ENCODE measurements at places on chromosomes 5 and 9.

GRCh38 chr5:111337133-111337532 is 112.9 kb downstream of the CAMK4 start:
- DNase-seq, result no peak

DNA sequence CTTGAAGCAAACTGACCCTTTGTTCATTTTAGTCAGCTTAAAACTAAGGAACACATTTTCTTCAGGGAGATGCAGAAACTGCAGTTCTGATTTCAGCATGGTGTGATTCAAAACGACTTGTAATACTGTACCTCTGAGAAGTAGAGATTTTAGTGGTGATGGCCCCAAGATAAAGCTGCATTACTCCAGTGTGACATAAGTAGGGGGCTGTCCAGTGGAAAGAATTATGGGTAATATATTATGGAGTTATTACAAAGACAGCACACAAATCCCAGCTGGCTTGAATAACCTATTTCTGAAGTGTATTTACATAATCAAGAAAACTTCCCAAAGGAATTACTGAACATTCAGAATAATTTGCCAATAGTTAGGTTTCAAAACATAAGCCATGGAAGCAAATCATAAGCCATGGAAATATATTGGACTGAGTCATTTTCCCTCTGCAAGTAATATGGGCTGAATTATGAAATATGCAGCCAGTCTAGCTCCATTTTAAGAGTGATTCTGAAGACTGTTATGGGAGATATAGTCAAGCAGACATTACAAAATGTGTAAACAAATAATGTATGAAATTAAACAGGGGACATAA is 133.7 kb upstream of the FBXL17 start:
- DNase-seq, result no peak

GRCh38 chr5:171562822-171563221 is 143.4 kb downstream of the FGF18 start:
- no peak for DNase-seq

DNA sequence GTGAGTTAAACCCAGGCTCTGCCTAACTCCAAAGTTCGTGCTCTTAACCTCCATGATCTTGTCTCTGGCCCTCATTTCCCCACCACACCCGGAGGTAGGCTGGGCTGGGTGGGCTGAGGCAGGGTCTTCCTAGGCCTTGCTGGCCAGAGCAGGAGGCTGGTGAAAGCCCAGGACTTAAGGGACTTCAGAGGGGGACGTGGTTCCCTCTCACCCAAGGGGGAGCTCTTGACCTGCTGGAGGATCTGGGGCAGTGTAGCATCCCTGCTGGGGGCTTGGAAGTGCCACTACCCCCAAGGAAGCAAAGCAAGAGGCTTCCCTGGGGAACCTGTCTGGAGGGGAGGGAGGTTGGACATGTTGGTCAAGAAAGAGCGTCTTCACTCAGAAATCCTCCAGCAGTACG is 14.7 kb downstream of the PITX1 start:
- DNase-seq, result no peak

GRCh38 chr5:159100782-159101646 is 1.3 kb upstream of the EBF1 start:
- DNase-seq, result no peak

DNA sequence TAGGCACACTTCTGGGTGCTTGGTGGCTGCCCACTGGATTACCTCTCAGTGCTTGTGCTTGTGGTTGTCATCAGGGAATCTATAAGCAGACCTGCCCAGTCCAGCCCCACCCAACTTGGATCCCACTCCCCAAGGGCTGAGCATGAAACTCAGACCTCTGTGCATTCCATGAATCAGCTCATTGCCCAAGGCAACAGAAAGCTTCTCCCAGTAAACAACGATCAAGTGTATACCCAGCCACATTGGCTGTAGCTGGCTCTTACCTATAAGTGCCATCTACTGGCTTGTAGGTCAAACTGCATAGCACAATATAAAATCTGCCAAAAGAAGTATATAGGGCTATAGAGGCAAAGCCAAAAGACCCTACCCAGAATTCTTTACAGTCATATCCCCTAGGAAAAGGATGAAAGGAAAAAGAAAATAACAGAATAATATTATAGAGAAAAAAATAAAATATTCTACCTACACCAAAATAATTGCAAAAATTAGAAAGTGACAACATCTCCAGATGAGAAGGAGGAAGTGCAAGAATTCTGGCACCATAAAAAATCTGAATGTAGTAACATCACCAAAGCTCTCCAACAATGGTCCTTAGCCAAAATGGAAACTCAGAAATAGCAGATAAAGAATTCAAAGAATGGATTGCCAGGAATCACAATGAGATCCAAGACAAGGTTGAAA is 321.0 kb upstream of the TRPC7 start:
- DNase-seq, result no peak

- no peak for DNase-seq
Measured at GRCh38 chr5:67807439-67807888, 408.1 kb upstream of the PIK3R1 start.

DNA sequence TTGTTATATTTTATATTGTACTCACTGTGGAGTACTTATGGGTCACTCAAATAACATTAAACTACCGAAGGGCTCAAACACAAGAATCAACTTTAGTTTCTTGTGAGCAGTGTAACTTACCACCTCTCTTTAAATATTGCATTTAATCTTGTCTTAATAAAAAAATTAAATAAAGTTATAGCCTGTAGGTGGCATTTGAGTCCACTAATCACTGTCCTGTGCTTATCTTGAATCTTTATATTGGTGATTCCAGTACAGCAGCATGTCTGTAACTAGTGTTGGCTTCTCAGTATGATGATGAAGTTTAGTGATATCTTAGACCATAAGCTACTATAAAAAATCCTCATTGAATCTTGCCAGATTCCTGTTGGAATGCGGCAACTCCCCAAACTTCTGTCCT is 313.8 kb downstream of the FAM170A start:
- DNase-seq, result no peak

- DNase-seq, result peak; percentile 66
Measured at GRCh38 chr9:129626079-129626624, at the start of gene NTMT1. Gene NTMT1 (plus strand): TSS chr9:129626163. CDS start chr9:129632704, 6,541 bp downstream.

DNA sequence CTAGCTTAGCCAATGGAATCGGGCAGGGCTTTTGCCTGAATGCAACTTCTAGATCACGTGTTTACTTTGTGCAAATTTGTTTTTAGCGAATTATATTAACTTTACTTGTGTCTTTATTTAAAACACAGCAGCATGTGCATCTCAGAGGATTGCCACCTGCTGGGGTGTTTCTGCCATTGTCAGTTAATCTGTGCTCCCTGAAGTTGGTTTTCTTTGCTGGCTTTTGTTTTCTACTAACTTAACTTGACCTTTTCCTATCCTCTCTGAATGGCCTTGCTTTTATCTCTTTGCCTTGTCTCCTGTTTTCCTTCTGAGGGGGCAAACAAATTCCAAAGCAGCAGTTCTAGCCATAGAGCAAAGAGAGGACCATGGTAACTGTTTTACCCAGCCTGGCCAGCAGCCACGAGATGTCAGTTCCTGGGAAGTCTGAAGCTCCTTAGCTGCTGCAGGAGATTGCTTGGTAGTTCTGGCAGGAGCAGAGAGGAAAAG is 67.6 kb downstream of the ARHGEF28 start:
- no peak for DNase-seq

DNA sequence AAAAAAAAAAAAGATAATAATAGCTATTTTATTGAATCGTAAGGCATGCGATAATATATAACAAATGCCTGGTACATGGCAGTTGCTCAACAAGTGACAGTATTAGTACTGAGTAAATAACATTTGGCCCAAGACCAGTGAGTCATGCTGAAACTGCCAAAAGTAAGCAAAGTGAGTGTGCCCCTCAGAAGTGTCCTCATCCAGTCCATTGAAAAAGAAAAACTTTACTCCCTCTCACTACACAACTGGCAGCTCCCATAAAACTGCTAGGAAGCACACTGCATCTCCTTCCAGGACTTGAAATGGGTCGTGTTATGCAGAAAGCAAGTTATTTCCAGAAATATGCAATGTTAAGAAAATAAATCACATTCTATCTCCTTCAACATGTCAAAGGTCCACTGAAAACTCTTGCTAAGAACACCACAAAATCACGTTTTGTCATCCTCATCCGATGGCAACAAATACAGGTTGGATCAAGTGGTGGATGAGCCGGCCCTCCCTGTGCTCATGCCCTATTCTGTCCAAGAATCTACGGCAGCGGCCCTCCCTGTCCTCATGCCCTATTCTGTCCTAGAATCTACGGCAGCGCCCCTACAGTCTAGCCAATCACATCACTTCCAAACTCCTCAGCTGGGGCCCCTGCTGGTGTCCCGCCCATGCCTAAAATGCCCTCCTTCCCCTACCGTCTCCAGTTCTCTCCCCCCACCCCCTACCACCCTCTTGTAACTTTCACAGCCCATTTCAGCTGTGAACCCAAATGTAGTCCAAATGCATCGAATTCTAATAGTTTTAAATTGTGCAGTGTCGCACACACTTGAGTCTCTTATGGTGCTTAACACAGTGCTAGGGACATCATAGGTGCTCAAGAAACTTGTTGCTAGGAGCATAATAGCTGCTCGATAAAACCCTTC is 12.5 kb downstream of the PTCH1 start:
- no peak for DNase-seq

DNA sequence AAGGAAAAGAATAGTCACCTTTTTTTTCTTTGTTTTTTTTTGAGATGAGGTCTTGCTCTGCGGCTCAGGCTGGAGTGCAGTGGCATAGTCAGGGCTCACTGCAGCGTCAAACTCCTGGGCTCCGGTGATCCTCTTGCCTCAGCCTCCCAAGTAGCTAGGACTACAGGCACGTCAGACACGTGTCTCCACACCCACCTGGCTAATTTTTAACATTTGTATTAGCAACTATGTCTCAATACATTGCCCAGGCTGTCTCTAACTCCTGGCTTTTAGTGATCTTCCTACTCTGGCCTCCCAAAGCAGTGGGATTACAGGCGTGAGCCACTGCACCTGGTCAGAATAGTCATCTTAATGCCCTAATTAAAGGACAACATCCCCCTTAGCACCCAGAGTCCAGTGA is 54.4 kb upstream of the CTSL start:
- DNase-seq, result no peak

- DNase-seq, result no peak
Measured at GRCh38 chr5:57911438-57911837, 428.8 kb upstream of the ACTBL2 start.
